PC-9 (cell line): ENCODE measurements at places on chromosomes 2 and 18.

DNA sequence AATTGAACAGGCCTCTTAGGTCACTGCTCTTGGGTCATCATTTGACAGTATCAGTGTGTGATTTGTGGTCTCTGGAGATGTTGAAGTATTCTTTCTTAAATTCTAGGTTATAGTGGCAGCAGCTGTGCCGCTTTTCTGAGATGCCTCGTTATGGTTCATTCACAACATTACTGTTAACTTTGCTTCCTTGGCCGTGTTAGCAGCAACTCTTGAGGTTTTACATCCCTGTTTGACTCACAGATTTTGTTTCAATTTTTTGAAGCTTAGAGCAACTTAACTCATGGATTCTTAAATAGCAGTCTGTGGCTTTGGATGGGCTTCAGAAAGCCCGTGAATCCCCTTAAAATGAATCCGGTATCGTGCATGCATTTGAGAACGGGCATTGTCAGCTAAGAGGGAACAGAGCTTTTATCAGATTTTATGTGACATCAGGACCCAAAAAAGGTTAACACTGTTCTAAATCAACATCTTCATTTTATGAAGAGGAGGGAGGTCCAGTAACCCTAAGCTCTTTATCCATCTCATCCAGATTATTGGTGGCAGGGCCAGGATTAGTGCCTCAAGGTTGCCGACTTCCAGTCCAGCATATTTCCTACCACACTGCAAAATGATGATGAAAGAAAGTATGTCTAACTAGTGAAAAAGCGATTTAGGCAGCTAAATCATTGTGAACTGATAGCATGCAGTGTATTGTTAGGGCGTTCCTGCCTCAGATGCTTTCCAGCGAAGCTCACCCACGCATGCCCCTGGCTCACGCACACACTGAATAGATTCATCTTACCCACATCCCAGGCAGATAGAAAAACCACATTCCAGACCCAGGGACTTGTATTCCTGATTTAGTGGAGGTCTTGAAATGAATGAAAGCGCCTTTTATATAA is 5.1 kb downstream of the TRIB2 start:
- no peak for DNase-seq

GRCh38 chr2:45301307-45302277 is 292.3 kb upstream of the SIX2 start:
- no peak for DNase-seq

DNA sequence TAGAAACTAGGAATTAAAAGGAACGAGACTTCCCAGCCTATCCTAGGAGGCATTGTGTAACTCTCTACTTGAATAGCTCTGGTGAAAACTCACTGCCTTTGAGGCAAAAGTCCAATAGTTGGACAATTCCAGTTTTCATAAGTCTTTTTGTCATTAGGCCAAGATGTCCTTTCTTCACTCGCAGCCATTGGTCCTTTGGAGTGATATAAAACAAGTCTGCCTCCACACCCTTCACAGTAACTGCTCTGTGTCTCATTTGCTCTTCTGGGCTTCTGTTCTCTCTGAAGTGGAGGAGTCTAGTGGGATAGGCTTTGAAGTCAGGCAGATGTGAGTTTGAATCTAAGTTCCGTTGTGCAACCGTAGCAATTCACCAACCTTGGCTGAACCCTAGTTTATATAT is 28.2 kb downstream of the ANTXR1 start:
- no peak for DNase-seq

DNA sequence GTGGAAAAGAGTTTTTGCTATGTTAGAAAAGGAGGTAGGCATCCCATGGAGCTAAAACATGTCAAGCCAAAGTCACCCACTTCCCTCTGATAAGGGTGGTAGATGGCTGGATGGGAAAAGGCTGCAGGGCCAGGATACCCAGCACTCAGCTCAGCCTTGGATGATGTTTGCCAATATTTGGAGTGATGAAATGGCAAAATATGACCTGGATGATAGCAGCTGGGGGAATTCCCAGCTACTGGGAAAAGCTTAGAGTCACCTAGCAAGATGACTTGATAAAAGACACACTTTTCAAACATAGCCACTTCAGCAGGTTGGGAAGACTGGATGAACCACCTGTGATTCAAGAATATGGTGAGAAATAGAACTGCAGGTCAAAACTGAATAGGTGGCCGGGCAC is 10.1 kb downstream of the RFX8 start:
- no peak for DNase-seq
